Myocyte (in vitro differentiated cells): ENCODE measurements at places on chromosomes 13 and 19.

DNA sequence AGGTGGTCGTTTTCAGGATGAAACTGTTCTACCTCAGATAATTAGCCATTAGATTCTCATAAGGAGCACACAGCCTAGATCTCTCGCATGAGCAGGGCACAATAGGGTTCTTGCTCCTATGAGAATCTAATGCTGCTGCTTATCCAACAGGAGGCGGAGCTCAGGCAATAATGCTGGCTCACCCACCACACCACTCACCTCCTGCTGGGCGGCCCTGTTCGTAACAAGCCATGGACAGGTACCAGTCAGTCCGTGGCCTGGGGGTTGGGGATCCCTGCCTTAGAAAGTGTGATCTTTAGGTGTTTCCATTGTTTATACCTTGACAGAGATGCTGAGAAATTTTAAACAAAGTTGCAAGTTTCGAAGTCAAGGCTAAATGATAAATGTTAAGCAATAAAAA lies 344.6 kb upstream of the HTR2A start:
- DNase-seq, result no peak

DNA sequence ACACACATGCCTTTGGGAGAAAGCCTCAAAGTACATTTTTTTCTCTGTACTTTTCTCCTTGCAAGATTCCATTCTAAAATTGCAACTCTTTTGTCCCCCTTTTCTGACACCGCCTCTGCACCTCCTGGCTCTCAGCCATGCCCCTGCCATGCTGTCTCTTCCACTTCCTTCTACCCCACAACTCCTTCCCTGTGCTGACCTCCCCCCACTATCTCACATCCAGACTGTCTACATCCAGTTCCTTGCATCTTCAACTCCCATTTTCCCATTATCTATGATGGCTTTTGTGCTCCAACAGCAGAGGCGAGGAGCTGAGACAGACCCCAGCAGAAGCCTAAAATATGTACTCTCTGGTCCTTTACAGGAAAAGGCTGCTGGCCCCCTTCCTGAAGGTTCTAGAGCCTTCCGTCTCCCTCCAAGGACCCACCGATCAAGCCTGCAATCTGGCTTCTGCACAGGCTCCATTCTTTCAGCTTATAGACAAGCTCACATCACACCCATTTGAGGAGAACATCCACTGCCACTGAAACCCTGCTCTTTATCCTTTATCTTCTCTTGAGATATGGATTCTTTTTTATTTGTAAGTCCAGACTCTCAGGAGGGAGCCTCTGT lies 50.2 kb downstream of the RFX2 start:
- no peak for DNase-seq

DNA sequence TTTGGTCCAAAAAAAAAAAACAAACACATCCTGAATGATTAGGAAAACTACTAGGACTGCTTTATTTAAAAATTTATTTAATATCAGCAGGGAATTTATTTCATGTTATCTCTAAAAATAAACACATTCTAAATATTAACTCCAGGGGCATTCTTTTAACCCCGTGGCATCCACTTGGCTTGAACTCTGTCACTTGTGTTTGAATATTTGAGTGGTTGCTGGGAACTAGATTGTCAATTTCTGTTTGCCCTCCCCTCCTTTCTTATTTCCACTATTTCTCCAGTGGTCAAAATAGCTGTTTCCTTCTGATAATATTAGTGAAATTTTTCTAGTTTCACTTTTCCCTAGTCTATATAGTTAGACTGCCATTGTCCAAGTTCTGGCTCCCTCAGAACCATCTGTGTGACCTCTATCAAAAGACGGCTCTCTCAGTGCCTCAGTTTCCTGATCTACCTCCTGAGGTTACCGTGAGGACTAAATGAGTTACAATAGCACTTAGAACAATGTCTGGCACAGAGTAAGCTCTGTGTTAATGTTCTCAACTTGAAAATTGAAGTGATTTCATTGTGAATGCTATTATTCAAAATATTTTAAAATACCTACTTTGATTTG lies 107.3 kb downstream of the FGF14 start:
- DNase-seq, result no peak

- DNase-seq, result no peak
Observed at GRCh38 chr13:23655321-23655720, 85.1 kb downstream of the TNFRSF19 start.

- no peak for DNase-seq
Observed at GRCh38 chr19:4453232-4454179, 4.1 kb downstream of the UBXN6 start.

- DNase-seq, result peak; percentile 92
Observed at GRCh38 chr13:29763436-29764180, 86.8 kb downstream of the UBL3 start.

GRCh38 chr13:61358599-61358998 lies 57.0 kb downstream of the PCDH20 start:
- no peak for DNase-seq

- no peak for DNase-seq
Observed at GRCh38 chr13:112744168-112745021, 54.6 kb downstream of the ATP11A start.

DNA sequence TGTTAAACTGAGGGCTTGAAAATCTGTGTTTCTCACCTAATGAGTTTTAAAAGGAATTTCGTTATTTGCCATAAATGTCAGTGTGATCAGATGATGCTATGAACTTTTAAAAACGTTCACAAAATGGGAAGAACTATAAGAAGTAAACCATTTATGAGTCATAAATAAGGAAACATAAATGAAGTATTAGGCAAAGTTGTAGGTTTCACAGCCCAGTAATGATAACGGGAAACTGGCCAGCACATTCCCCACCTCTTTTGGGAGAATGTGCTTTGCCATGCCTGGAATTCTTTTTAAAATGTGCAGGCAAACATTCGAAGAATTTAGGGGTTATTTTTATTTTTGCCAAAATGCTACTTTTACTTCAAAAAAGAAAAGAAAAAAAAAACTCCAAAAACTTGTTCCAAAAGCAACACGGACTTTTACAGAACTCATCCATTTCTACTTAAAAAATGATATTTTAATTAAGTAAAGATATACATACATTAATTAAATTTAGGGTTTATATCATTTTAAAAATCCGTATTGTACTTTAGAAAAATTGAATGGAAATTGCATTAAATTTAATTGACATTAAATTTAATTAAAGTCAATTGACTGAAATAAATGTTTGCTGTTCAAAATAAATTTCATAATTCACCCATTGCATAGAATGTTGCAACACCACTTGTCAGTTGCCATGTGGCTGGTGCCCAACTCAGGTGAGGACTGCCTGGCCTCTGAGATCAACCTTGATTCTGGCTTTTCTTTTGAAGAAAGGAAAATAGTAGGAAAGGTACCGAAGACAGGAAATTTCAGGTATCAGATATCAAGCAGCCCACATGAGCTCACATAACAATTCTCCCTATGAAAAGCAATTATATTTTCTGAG lies 1198.5 kb downstream of the EFNB2 start:
- peak; percentile 9 for DNase-seq

- no peak for DNase-seq
Observed at GRCh38 chr13:46340011-46340410, 47.0 kb downstream of the RUBCNL start.

DNA sequence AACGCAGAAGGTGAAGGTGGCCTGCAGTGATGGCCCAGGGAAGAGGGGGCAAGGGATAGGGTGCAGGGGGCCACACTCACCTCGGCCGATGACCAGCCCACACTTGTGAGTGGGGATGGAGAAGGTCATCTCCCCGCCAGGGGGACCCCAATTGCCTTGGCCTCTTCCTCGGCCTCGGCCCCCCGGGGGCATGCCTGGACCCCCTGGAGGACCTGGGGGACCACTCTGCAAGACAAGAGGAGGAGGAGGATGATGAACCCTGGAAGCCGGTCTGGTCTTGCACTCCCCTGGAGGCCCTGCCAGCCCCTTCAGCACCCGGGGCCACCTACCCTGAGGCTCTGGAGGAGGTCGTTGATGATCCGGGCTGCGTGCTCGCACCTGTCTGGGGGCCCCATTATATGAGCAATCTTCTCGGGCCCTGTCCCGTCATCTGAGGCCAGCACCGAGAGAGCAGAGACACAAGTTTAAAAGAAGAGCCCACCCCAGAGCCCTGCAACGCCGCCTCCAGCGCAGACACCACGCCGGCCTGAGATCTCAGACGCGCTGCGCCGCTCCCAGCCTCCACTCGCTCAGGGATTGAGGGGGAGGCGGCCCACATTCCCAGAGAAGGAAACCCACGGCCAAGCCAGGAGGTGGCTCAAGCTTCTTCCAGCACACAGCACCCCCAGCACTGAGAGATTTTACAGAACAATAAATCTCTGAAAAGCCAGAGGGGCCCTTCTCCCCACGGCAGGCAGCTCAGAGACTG lies 7.8 kb downstream of the KHSRP start:
- no peak for DNase-seq

GRCh38 chr19:32421589-32422361 lies 16.2 kb downstream of the DPY19L3 start:
- no peak for DNase-seq

GRCh38 chr13:64997438-64997837 lies 2232.7 kb downstream of the PCDH9 start:
- no peak for DNase-seq

GRCh38 chr19:41903193-41903953 lies 20.4 kb downstream of the ARHGEF1 start:
- no peak for DNase-seq

DNA sequence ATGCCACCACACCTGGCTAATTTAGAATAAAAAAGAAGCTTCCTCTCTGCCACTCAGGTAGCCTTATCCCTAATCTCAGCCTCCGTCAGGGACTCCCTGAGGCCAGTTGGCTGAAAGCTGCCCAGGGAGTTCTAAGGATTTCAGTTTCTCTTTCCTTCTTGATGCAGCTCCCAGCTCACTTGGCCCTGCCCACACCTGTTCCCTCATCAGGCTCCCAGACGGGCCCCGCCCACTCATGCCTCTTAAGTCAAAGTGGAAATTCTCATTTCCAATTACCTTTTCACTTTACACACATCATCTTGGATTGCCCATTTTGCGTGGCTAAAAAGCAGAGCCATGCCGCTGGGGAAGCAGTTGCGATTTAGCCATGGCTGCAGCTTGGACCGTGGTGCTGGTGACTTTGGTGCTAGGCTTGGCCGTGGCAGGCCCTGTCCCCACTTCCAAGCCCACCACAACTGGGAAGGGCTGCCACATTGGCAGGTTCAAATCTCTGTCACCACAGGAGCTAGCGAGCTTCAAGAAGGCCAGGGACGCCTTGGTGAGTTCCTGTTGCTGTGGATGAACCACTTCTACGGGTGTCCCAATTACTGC lies at the start of gene IFNL1:
TSS of gene IFNL1 (plus strand) at position 353 of the 591 bp plus-strand sequence. CDS start at position 368, 15 bp downstream.
- no peak for DNase-seq

- DNase-seq, result no peak
Observed at GRCh38 chr19:50512112-50512998, 1.4 kb downstream of the ASPDH start.

DNA sequence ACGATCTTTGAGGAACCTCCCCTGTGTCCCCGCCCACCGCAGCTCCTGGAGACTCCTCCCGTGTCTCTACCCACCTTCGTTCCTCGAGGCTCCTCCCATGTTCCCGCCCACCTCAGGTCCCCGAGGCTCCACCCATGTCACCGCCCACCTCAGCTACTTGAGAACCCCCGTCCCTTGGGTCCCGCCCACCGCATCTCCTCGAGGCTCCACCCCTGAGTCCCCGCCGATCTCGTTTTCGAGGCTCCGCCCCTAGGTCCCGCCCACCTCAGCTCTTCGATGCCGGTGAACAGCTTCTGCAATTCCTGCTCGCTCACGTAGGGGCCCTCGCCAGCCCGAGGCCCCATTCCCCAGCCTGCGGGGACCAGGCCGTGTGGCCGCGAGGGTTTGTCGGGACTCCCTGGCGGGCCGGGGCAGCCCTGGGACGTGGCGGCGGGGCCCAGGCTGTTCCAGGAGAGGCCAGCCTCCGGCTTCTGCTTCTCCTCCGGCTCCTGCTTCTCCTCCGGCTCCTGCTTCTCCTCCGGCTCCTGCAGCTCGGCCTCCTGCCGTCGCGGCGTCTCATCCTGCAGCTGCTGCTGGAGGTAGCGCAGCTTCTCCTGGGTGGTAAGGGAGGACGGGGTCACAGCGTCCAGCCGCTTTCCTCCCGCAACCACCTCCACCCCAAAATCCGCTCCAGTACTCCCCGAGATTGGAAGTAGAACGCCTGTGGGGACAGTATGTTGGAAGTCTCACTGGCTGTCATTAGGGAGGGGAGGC lies 16.7 kb downstream of the TSKS start:
- DNase-seq, result no peak

- DNase-seq, result no peak
Observed at GRCh38 chr13:98289339-98289945, 112.4 kb upstream of the RNF113B start.

- DNase-seq, result peak; percentile 31
Observed at GRCh38 chr19:42480335-42481095, 37.8 kb upstream of the CXCL17 start.

DNA sequence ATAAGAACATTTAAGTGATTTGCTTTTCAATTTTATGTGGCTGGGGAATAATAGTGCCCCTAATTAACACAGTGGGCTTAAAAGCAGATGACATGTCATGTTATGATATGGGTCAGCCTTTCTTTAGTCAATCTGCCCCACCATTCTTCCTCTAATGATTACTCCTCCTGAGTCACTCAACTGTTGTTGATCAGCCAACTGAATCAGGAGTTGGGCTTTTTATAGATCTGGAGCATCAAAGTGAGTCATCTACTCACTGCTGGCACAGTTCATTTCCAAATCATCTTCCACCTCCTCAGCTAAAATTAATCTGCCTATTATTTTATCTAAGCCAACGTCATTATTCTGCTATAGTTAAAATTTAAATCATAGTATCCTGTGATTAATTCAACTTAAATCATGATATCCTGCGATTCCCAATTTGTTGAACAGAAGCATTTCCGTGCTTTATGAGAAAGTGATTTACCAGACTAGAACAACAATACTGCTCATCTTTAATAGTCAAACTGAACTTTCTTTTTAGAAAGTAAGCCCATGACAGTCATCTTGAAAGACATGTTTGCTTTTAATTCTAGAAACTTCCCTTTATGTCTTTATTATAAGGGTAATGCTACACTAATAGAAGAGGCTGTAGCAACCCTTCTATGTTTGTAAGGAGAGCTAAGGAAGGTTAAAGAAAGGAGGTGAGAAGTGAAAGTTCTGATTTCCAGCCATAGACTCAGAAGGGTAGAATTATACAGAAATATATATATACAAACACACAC lies 551.4 kb downstream of the TBC1D4 start:
- DNase-seq, result peak; percentile 73

DNA sequence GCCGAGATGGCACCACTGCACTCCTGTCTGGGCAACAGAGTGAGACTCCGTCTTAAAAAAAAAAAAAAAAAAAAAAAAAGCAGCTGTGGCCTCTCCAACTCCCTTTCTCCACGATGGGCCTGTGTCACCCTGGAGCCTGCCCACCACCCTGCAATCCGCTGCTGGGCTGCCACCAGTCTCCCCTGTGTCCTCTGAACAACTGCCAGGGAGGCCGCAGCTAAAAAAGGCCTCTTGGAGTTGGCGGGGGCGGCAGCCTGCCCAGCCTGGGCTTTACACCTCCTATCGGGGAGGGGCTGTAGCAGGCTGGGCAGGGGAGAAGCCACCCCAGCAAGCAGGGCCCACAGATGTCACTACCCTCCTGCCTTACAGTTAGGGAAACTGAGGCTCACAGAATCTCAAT lies 3.5 kb downstream of the CDC37 start:
- DNase-seq, result peak; percentile 50

GRCh38 chr13:95708391-95708774 lies 31.4 kb downstream of the DNAJC3 start:
- no peak for DNase-seq
